ENCODE measurements at places on chromosomes 5 and 9. TPM values are rescaled to one million over a fixed set of nuclear protein-coding genes. Genes with fewer than 3 reads are reported as not detected.

DNA sequence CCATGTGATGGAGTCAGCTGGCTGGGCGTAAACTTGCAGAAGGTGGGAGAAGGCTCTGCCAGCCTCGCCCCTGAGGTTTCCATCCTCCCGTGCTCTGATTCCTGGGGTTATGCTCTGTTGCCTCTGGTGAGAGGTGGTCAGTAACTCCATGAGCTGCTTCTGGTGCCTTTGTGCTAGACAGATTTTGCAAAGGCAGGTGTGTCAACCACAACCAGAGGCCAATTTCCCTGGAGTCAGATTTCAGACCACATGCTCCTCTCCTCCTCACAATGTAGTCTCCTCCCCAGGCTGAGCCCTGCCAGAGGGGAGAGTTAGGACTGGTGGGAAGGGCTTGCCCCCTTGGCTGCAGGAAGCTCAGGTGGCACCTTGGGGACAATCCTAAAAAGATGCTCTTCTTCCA, 38.8 kb upstream of the TENT4A start:
- no peaks in the 10 kb centered on the region for H3K27me3 ChIP-seq
- no peak overlapping the region for H3K27ac ChIP-seq

- no peaks in the 10 kb centered on the region for H3K36me3 ChIP-seq
- H3K27me3 ChIP-seq: no peaks in the 10 kb centered on the region
- no peak overlapping the region for H3K4me3 ChIP-seq
- H3K27ac ChIP-seq: no peak overlapping the region
Measured at GRCh38 chr9:133064241-133065069, 2.7 kb downstream of the CEL start.

GRCh38 chr9:3215658-3216057, 310.1 kb downstream of the RFX3 start:
- H3K27ac ChIP-seq: no peak overlapping the region
- no peak for DNase-seq
- H3K4me3 ChIP-seq: no peak overlapping the region
- H3K36me3 ChIP-seq: no peaks in the 10 kb centered on the region
- peaks cover 7% of the 10 kb centered on the region for H3K27me3 ChIP-seq

- no peaks in the 10 kb centered on the region for H3K27me3 ChIP-seq
- DNase-seq: no peak
- H3K36me3 ChIP-seq: no peaks in the 10 kb centered on the region
- H3K4me1 ChIP-seq: peaks cover 50% of the 10 kb centered on the region
- H3K4me3 ChIP-seq: no peak overlapping the region
Measured at GRCh38 chr5:67027171-67027570, 169.4 kb downstream of the CD180 start.

DNA sequence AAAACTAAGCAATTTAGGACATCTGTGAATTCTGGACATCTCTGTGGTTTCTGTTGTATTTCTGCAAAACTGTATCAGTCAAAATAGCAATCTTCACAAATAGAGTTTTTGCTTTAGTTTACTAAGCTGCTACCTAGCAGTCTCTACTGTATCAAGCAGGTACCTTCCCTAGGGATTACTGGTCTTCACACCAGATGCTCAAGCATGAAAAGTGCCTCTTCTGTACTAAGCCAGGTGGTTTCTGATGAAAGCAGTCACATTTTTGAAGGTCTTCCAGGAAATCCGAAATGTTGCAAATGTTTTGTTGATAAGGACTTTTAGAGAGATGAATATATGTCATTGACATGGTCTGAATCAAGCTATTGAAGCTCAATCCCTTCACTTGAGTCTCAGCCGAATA, 540.0 kb downstream of the KCTD16 start:
- no peak overlapping the region for H3K27ac ChIP-seq
- no peak for DNase-seq
- H3K36me3 ChIP-seq: no peaks in the 10 kb centered on the region
- H3K27me3 ChIP-seq: no peaks in the 10 kb centered on the region

Gene TSLP
- total RNA-seq: 0.25 TPM

Gene C9orf78
- total RNA-seq: 37.2 TPM

DNA sequence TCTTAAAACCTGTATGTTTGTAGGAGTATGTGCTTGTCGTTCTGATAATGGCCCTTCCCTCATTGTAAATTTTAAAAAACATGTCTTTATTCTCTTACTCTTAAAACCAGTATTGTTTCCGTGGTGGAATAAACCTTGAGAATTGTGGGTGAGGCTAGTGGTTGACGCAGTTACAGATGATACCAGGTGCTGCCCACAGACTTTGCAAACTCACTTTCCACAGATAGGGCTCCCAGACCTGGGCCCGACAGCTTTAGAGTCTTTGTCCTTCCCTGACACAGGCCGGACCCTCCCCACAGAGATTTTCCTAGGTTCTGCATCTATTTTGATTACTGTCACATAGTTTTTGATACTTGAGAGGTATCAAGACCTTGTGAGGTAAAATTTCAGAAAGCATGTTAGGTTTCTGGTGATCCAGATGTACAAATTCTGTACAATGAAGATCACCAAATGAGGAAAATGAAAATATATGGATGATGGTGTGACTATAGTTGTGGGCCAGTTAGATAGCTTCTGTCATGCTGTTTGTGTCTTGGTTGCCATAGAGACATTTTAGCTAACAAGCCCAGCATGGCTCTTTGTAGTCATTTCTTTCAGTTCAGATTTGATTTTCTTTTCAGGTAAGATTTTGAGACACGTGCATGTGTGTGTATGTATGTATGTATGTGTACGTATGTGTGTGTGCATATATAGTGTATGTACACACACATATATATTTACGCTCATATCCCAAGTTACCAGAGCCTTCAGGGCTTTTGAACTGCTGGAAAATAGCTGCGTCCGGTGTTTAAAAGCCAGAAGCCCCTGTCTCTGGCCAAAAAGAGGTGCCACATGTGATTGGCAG, 33.8 kb downstream of the DMRT1 start:
- H3K36me3 ChIP-seq: no peaks in the 10 kb centered on the region
- no peaks in the 10 kb centered on the region for H3K4me1 ChIP-seq
- no peak overlapping the region for H3K4me3 ChIP-seq
- DNase-seq: no peak
- no peak overlapping the region for H3K27ac ChIP-seq
- H3K27me3 ChIP-seq: peaks cover 4% of the 10 kb centered on the region

- no peak for DNase-seq
- H3K4me1 ChIP-seq: no peaks in the 10 kb centered on the region
- no peak overlapping the region for H3K4me3 ChIP-seq
- no peak overlapping the region for H3K27ac ChIP-seq
Measured at GRCh38 chr9:5478206-5478605, 27.9 kb downstream of the CD274 start.

DNA sequence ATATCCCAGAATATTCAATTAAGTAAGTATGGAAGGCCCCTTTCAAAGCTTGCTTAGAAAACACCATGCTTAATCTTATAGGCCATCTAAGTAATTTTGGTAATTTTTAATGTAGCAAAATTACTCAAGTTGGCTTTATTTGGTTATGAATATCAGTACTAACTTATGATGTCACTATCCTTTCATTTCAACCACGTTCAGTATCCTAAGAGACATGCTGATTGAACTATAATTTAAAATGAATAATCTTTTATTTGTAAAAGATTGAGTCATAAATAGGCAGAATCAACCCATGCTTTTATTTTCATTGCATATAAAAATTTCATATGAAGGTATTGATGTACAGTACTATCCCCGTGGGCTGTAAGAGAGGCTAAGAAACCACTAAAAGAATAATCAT, 386.9 kb downstream of the RAB3C start:
- no peaks in the 10 kb centered on the region for H3K36me3 ChIP-seq
- H3K4me1 ChIP-seq: no peaks in the 10 kb centered on the region
- no peak for DNase-seq

- no peaks in the 10 kb centered on the region for H3K27me3 ChIP-seq
- H3K27ac ChIP-seq: no peak overlapping the region
- H3K4me3 ChIP-seq: no peak overlapping the region
- no peak for DNase-seq
Measured at GRCh38 chr5:74272831-74273451, 367.6 kb downstream of the ENC1 start.

DNA sequence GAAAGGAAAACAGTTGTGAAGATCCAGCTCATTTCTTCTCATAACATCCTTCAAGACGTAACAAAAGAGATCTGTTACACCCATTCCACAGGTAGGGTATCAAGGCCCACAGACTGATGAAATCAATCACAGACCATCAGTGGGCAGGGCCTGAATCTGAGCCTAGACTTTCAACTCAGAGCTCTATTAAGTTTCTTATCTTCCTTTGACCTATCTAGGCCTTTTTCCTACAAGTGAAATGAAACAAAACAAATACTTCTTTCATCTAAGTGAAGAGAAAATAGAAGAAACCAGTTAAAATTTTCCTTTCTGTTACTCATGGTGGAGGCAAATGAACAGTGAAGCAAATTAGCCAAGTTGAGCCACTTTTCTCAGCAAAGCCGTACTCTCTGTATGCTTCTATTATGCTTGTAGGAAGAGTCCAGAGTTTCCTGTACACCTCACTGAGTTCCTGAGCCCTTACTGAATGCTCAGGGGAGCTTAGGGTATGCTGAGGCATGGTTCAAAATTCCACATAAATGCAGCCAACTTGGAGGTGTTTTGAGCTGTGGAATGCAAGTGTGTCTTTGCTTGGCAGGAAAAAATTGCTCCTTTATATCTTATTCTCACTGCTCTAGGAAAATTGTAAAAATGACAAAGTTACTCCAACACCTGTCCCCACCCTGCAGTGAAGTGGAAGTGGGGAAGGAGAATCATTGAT, 91.9 kb downstream of the FEM1C start:
- no peak overlapping the region for H3K27ac ChIP-seq
- no peaks in the 10 kb centered on the region for H3K4me1 ChIP-seq
- H3K4me3 ChIP-seq: no peak overlapping the region
- H3K36me3 ChIP-seq: no peaks in the 10 kb centered on the region

DNA sequence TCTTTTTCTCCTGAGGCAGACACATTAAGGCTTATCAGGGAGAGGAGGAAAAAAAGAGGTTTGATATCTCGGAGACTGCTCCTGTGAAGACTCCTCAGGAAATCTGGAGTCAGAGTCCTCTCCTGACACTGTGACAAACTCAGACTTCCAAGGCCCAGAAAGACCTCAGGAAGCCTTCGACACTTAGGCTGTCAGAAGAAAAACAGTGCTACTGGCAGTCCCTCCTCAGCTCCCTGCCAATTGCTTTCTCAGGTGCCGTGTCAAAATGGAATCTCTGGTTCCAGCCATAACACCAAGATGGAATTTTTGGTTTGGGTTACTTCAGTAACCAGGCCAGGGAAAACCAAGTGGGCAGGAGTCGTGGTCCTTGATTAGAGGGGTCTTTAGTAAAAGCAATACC, 4.1 kb downstream of the STK10 start:
- no peaks in the 10 kb centered on the region for H3K36me3 ChIP-seq
- no peak overlapping the region for H3K4me3 ChIP-seq
- no peaks in the 10 kb centered on the region for H3K27me3 ChIP-seq
- H3K4me1 ChIP-seq: peaks cover 8% of the 10 kb centered on the region
- DNase-seq: no peak

DNA sequence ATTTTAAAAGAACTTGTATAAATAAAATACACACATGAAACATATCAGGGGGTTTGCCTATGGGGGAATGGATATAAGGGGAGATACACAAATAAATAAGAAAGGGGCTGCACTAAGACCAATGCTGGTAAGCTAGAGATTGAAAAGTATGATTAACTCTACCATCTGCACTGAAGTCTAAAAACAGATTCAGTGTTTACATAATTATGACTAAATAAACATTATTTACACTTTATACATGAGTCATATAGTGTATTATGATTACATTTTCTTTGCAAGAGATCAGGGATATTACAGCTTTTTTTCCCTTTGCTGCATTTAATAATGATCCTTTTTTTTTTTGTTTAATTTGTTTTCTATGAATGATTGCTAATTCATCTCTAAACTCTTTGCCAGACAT, 367.9 kb downstream of the TMEM38B start:
- no peaks in the 10 kb centered on the region for H3K27me3 ChIP-seq
- H3K4me3 ChIP-seq: no peak overlapping the region
- H3K36me3 ChIP-seq: no peaks in the 10 kb centered on the region

Gene RHOBTB3
- total RNA-seq: 59.8 TPM

Gene ITGA2
- total RNA-seq: 0.61 TPM

- no peaks in the 10 kb centered on the region for H3K27me3 ChIP-seq
- no peak overlapping the region for H3K4me3 ChIP-seq
- no peak for DNase-seq
- no peaks in the 10 kb centered on the region for H3K4me1 ChIP-seq
Measured at GRCh38 chr5:120516805-120517204, 52.7 kb downstream of the PRR16 start.

- no peak for DNase-seq
- no peak overlapping the region for H3K27ac ChIP-seq
- no peak overlapping the region for H3K4me3 ChIP-seq
- peaks cover 10% of the 10 kb centered on the region for H3K4me1 ChIP-seq
Measured at GRCh38 chr5:134906811-134907210, 1.9 kb downstream of the PCBD2 start.

- no peaks in the 10 kb centered on the region for H3K36me3 ChIP-seq
- H3K27ac ChIP-seq: no peak overlapping the region
- H3K4me3 ChIP-seq: no peak overlapping the region
- H3K27me3 ChIP-seq: no peaks in the 10 kb centered on the region
- no peaks in the 10 kb centered on the region for H3K4me1 ChIP-seq
Measured at GRCh38 chr5:15752663-15753285, 252.8 kb downstream of the FBXL7 start.

Gene SPAAR
- total RNA-seq: 0.65 TPM

DNA sequence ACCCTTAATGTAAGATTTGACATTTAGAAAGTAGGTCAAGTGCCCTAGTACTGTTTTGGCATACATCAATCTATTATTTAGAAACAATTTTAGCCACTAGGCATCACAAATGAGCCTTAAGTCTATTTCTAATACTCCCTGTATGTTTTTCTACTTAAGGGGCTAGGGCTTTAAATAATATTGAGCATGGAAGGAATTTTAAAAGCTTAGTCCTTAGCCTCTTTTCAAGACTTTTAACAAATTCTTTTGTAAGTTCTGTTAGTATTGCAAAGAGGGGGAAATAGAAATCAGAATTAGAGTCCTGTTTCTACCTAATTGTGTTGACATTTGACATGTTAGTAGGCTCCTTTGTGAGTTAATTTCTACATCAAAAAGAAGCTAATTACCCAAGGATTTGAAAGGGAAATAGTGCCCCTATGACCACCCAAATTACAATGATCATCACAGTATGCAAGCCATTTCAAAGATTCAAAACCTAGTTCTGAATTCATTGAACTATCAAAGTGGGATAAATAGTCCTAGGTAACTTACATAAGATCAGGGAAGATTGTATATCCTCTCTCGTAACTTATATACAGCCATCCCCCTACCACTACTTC, 647.8 kb upstream of the ACO1 start:
- no peak overlapping the region for H3K4me3 ChIP-seq
- no peaks in the 10 kb centered on the region for H3K27me3 ChIP-seq
- no peaks in the 10 kb centered on the region for H3K4me1 ChIP-seq
- DNase-seq: no peak
- H3K27ac ChIP-seq: no peak overlapping the region
- H3K36me3 ChIP-seq: no peaks in the 10 kb centered on the region

Gene INSYN2B
- total RNA-seq: 0.08 TPM

- no peaks in the 10 kb centered on the region for H3K4me1 ChIP-seq
- no peak overlapping the region for H3K4me3 ChIP-seq
- no peak for DNase-seq
- H3K27ac ChIP-seq: no peak overlapping the region
- no peaks in the 10 kb centered on the region for H3K27me3 ChIP-seq
- no peaks in the 10 kb centered on the region for H3K36me3 ChIP-seq
Measured at GRCh38 chr9:13816837-13817236, 497.1 kb downstream of the NFIB start.

GRCh38 chr5:161700065-161700464, 14.5 kb downstream of the GABRA6 start:
- H3K4me1 ChIP-seq: no peaks in the 10 kb centered on the region
- H3K27ac ChIP-seq: no peak overlapping the region
- H3K4me3 ChIP-seq: no peak overlapping the region
- no peak for DNase-seq
- peaks cover 4% of the 10 kb centered on the region for H3K27me3 ChIP-seq

Gene FOXD4L6
- total RNA-seq: not detected

Gene SMIM27
- total RNA-seq: 1.0 TPM

Measured in liver (tissue), 10 donors.